Thoracic aorta (tissue), 2 donors: ENCODE measurements at places on chromosomes 12 and 14.

DNA sequence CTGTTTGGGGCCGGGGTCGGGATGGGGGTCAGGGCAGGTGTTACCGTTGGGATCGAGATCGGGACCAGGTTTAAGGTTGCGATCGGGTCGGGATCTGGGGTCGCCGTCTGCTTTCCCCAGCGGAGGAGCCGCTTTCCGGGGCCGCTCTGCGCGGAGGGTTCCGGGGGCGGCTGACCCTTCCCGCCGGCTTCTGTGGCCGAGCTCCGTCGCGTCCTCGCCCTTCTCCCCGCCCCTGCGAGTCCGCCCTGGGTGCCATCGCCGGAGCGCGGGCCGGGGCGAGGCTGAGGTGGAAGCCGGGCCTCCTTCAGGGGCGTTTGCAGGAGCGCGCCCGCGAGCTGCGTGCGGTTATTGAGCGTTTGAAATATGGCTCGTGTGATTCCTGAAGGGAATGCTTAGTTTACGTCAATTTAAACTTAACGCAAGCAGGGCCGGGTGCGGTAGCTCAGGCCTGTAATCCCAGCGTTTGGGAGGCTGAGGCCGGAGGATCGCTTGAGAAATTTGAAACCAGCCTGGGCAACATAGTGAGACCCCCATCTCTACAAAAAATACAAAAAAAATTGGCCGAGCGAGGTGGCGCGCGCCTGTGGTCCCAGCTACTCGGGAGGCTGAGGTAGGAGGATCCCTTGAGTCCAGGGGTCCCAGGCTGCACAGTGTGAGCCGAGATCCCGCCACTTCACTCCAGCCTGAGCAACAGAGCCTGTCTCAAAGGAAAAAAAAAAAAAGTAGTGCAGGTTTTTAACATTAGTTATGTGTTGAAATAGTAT, 620 bp downstream of the PGAM5 start:
- DNase-seq: no peak

GRCh38 chr12:40770781-40771180, 78.5 kb downstream of the CNTN1 start:
- no peak for DNase-seq

- no peak for DNase-seq
Observed at GRCh38 chr14:20376071-20376588, 32.7 kb downstream of the PARP2 start.

DNA sequence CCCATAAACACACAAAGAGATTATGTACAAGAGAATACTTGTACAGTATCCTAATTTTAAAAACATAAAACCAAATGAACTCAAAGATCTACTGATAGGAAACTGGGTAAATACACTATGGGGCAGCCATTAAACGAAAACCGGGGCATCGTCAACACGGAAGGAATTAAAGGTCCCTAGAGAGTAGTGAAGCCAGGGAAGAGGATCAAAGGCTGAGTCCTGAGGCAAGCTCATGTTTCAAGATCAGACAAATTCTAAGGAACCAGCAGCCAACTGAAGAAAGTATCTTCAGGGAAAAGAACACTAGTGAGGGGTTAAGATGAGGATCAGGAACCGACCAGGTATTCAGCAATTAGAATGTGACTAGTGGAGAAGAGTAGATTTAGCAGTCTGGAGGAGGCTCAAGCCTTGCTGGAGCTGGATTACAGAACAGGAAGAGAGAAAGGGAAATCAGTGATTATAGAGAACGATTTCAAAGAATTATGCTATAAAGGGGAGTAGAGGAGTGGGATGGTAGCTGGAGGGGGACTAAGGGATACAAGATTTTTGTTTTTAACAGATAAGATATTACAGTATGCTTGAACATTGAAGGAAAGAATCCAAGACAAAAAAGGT, 23.7 kb downstream of the SEL1L start:
- no peak for DNase-seq

DNA sequence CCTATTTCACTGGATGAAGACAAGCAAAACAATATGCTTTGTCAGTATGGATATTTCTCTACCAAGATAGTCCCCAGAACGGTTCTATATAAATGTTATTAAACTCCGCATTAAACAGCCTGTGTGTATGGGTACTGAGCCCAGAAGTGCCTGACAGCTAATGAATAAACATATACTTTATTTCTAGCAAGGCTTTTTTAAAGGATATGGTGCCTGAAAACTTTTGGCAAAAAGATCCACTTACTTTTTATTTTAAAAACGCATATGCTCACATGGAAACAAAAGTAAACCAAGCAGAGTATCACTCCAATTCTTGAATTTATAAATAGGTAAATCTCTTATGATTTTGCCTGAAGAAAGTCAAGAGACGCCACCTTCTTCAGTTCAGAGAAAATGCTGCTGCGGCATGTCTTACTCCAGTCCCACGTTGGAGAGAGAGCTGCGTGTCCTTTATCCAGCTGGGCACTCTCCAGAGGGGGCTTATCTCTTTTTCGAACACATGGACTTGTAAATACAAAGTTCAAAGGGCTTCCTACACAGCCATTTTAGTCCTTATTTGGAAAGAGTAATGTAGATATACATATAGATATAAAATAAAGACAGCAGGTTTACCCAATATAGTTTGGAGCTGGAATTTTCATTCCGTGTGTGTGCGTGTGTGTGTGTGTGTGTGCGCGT, 264.2 kb downstream of the ADAMTS20 start:
- no peak for DNase-seq

- DNase-seq: no peak
Observed at GRCh38 chr14:27845902-27846301, 920.7 kb upstream of the FOXG1 start.

- DNase-seq: no peak
Observed at GRCh38 chr12:131915823-131916222, 13.3 kb upstream of the PUS1 start.

DNA sequence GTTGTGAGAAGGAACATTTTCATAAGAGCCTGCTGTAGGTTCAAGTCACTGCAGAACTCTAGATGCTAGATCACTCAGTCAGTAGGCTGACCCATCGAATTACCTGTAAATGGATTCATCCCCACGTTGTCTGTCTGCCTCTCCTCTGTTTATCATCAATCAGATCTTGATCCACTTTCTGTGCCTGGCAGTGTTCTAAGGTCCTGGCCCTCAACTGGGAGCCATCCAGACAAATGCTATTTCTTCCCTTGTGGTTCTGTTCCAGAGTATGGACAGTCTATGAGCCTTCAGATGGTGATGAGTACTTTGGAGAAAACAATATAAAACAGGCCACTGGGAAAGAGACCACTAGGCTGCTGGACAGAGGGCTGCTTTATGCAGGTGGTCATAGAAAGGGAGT, 699.4 kb upstream of the TMEM132C start:
- DNase-seq: no peak

DNA sequence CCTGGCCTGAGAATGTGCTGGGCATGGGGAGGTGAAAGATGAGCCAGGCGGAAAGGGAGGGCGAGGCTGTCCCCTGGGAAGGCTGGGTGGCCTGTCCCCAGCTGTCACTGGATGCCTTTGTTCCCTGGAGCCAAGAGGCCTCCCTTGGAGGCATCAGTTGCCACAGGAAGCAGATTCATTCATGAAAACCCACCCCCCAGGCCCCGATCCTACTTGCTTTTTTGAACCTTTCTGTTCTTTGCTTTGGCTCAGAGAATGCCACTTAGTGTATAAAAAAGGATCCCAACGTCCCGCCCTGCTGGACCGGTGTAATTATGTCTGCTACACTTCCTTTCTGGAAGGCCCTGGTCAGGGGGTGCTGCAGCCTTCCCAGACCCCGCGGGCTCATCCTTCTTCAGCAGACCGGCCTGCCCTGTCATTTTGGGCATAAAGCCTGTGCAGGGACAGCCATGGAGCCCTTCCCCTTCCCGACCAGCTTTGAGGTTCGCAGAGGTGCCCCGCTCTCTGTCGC, 220.2 kb downstream of the SLC41A2 start:
- DNase-seq: no peak

DNA sequence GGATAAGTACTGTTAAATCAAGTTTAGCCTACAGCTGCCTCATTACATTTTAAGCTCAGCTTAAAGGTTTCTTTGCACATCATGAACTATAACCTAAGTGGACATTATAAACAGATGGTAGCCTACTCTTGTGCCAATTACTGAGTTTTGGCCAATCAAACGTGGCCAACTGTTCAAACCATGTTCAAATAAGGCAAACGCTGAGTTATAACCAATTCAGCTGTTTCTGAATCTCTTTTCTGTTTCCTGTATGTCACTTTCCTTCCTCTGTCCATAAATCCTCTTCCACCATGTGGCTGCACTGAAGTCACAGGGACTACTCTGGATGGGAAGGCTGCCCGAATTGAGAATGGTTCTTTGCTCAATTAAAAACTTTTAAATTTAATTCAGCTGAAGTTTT, 98.4 kb downstream of the BCAT1 start:
- no peak for DNase-seq

- DNase-seq: no peak
Observed at GRCh38 chr12:90909069-90909770, 45.8 kb downstream of the CCER1 start.

GRCh38 chr14:99333214-99333613, 61.2 kb upstream of the BCL11B start:
- DNase-seq: no peak

DNA sequence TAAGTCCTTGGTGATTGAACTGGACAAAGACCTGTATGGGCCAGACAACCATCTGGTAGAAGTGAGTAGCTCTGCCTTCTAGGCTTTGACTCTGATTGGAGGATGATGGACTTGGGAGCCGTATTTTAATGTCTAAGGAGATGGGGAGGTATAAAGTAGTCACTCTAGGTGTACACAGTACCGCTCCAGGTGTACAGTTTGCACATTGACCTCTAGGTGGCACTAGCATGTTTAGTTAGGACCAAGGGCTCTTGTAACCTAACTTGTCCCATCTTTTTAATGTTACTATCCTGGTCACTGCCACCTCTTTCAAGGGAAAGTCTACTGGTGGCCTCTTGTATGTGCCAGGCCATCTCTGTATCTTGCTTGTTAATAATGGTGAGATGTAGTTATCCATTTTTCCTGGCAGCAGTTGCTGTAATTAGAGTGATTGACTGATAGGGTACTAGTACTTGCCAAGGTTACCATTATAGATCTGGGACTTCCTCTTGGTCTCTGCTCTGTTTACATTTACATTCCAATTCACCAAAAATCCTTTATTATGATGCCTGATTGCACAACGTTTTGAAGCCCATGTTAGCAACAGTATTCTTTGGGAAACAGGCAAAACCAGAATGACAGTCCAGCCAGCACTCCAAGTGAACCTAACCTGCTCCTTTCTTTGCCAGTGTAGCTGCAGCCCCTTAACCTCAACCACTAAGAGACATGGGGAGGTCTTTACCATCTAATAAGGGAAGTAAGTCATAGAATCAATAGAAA, 3.6 kb downstream of the SMARCD1 start:
- DNase-seq: no peak

GRCh38 chr14:99774556-99775307, 18.5 kb upstream of the EML1 start:
- DNase-seq: no peak

- DNase-seq: no peak
Observed at GRCh38 chr14:24463017-24463883, 20.7 kb upstream of the SDR39U1 start.

- no peak for DNase-seq
Observed at GRCh38 chr12:47802312-47802711, 17.4 kb downstream of the HDAC7 start.

- DNase-seq: no peak
Observed at GRCh38 chr14:68367536-68367935, 425.3 kb downstream of the ZFP36L1 start.

DNA sequence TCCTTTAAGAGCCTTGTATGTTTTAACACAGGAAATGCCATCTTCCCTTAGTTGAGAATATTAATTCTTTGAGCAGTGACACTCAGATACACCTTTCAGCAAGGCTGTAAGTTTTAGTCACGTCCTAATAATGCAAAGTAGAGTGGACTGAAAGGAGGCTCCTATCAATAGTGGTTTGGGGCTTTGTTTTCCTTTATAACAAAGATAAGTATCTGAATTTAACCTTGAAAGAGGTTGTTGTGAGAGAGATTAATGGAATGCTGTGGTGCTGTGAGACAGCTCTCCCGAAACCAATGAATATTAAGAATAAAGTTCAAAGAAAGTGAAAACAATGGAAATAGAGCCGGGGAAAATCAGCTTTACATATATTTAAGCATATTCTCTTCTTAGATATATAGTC, 259.6 kb downstream of the ERC1 start:
- DNase-seq: no peak

- DNase-seq: no peak
Observed at GRCh38 chr12:77678621-77679020, 152.1 kb upstream of the NAV3 start.

- no peak for DNase-seq
Observed at GRCh38 chr12:12622418-12622817, 10.7 kb downstream of the CREBL2 start.

DNA sequence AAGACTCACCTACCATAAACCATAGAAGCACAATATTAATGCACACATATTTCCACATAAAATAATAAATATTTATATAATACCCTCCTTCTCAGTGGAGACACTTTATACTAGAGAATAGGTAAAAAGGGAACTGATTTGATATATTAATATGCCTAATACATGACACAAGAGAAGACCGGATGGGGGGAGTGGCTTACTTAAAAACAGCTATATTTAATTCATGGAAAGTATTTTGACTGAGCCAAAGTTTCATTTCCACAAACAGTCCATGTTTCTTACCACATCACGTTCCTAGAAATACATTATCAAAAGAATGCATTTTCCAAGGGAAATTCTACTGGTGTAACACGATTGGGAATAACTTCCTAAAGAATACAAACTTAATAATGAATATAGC, 63.4 kb downstream of the ITPR2 start:
- DNase-seq: no peak

DNA sequence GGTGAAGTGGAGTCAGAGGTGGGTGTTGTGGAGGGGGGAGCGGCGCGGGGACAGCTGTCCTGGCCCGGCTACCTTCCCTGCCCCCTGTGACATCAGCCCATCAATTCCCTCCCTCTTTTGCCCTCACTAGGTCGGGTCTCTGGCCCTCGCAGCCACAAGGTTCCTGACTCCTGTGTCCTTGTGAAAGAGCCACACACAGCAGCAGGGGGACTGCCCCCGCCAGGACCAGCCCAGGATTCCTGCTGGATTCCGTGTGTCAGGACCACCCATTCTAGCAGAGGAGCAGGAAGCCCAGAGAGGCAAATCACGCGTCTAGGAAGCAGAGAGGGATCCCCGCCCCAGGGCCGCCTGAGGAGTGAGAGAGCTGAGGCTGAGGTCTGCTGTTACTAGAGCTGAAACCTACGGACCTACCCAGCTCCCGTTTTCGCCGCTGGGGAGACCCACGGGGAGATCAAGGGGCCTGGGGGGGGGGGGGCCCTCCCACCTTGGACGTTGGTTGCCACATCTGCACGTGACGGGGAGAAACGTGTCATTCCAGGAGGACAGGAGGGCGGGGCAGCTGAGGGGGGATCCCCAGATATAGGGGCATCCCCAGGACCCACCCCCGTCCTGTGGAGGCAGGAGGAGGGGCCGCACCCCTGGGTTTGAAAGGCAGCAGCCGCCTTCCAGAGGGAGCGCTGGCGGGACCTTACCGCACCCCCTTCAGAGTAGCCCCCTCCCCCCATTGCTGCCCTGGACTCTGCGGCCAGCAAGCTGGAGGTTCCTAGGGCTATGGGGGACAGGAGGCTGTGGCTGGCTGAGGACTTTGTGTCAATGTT, 12.5 kb upstream of the INF2 start:
- no peak for DNase-seq
